ENCODE measurements at places on chromosomes 13 and 19. TPM values are rescaled to one million over a fixed set of nuclear protein-coding genes. Genes with fewer than 3 reads are reported as not detected.
A peak's percentile ranks its signal among the peaks of the same experiment; 100 is the strongest.

DNA sequence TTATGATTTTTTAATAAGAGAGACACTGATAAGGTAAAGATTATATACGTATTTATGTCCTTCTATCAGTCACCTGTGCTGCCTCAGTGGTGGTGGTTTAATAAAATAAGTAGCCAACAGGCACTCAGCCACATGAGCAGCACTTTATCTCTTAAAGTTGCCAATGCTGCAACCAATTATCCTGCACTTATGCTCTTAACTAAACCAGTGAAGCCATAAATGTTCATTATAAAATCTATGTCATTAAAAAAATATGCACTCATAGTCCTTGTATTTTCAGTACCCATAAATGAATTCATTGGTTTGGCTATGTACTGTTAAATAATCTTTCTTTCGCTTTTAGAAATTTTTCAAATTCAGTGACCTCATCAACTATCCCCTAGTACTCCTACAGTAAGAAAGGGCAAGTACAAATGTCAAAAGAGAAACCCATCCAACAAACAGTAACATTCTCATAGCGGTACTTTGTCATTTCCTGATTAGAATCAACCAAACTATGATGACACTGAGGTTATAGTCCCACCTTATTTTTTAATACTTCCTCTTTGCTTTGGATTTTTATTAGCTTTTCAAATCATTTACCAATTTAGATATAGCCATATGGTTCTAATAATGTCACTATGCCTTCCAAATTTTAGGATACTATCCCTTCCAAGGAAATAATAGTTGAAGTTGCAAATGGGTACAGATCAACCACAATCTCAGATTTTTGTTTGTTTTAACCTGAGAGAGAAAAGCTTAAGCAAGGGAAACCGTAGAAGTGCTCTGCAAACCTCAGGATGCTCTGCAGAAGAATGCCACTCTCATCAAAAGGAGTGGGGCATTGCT lies 190.9 kb downstream of the KLF12 start:
- DNase-seq: no peak
- no peaks in the 10 kb centered on the region for H3K36me3 ChIP-seq
- H3K27me3 ChIP-seq: no peaks in the 10 kb centered on the region
- no peak overlapping the region for H3K4me3 ChIP-seq
- peaks cover 15% of the 10 kb centered on the region for H3K4me1 ChIP-seq
- no peak overlapping the region for H3K27ac ChIP-seq

The PNMA8A gene
- 0.90 TPM for total RNA-seq

DNA sequence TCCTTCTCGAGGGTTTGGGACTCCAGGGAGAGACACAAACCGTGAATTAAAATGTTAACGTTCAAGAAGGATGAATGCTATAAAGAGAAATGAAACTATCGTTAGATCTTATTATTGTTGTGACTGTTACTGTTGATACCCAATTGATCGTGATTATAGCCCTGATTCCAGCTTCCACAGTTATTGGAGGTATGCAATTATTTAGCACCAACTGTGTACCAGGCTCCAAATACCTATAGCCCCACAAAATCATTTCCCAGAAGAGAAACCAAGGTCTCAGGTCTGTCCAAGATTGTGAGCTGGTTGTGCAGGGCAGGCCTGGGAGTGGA lies 30.1 kb upstream of the NFIC start:
- no peaks in the 10 kb centered on the region for H3K27me3 ChIP-seq
- H3K27ac ChIP-seq: peak overlapping the region; percentile 56
- no peak for DNase-seq
- H3K36me3 ChIP-seq: no peaks in the 10 kb centered on the region
- peaks cover 24% of the 10 kb centered on the region for H3K4me1 ChIP-seq

- H3K4me3 ChIP-seq: no peak overlapping the region
- no peak overlapping the region for H3K27ac ChIP-seq
- no peaks in the 10 kb centered on the region for H3K4me1 ChIP-seq
- no peaks in the 10 kb centered on the region for H3K36me3 ChIP-seq
- DNase-seq: no peak
Measured at GRCh38 chr19:40960062-40960685, 30.9 kb upstream of the CYP2B6 start.
